ENCODE measurements at places on chromosomes 5 and 9.

GRCh38 chr9:106560540-106560939 is 302.4 kb upstream of the ZNF462 start:
- no peak for DNase-seq

GRCh38 chr5:127885176-127885575 is 182.0 kb downstream of the CCDC192 start:
- DNase-seq = no peak

- no peak for DNase-seq
These were observed 989 bp upstream of the FBN2 start for GRCh38 chr5:128539038-128539429.

GRCh38 chr5:2491846-2492245 is 259.6 kb downstream of the IRX2 start:
- no peak for DNase-seq

- no peak for DNase-seq
These were observed 138.1 kb downstream of the YIPF5 start for GRCh38 chr5:144032375-144032774.

- no peak for DNase-seq
These were observed 85.3 kb upstream of the SARDH start for GRCh38 chr9:133823189-133824105.

DNA sequence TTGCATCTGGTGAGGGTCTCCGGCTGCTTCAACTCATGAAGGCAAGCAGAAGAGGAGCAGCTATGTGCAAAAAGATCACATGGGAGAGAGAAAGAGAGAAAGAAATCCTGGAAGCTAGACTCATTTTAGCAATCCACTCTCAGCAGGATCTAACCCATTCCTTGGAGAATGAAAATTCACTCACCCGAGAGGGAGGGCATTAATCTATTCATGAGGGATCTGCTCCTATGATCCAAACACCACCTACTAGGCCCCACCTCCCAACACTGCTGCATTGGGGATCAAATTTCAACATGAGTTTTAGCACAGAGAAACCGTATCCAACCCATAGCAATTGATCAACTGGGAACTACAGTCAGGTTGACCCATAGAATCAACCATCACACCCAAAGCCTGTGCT is 98.1 kb upstream of the SV2C start:
- DNase-seq = no peak

DNA sequence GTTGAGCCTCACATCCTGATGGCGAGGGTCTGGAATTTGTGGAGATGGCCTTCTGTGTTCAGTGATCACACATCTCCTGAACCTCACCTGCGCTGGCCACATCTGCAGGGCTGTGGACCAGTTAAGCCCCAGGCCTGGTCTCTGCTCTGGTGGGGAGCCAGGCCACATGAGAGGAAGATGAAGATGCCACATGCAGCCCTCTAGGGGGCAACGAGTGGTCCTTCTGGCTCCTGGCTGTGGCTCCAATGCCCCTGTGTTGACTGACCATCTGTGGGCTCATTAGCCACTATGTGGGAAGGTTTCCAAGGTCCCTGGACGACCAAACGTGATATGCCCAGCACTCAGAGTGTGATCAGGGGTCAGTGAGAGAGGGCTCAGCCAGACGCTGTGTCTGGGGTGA is 203.0 kb downstream of the HSPA4 start:
- DNase-seq = no peak

GRCh38 chr9:28762167-28762566 is 1188.9 kb upstream of the C9orf72 start:
- no peak for DNase-seq

DNA sequence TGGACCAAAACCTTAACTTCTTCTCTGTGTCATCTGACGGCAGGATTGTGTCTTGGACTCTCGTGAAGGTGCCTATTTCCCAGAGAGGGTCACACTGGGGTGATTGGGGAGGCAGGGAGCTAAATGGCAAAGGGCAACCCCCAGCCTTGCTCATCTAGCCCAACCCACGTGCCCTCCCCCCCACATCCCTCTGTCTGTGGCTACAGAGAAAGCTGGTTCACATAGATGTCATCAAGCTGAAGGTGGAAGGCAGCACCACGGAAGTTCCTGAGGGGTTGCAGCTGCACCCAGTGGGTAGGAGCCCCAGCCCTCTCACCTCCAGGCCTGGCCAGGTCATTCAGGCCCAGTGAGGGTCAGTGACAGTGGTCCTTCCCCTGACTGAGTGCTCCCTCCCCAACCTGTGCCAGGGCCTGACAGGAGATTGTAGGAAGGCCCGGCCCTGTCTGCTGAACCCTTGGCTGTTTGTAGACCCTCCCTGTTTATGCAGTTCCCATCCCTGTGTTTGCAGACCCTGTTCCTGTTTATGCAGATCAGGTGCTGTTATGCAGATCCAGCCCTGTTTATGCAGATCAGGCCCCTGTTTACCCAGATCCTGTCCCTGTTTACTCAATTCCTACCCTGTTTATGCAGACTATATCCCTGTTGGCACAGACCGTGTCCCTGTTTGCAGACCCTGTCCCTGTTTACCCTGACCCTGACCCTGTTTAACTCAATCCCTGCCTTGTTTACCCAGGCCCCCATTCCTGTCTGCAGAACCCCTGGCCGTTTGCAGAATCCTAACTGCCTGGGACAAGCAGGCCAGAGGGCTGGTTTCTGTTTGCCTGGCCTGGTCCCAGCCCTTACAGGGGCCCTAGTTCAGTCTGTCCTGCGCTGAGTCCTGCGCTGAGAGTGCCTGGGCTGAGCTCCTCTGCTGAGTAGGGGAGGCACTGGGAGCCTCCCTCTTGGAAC is 10.4 kb downstream of the ENHO start:
- DNase-seq = no peak

DNA sequence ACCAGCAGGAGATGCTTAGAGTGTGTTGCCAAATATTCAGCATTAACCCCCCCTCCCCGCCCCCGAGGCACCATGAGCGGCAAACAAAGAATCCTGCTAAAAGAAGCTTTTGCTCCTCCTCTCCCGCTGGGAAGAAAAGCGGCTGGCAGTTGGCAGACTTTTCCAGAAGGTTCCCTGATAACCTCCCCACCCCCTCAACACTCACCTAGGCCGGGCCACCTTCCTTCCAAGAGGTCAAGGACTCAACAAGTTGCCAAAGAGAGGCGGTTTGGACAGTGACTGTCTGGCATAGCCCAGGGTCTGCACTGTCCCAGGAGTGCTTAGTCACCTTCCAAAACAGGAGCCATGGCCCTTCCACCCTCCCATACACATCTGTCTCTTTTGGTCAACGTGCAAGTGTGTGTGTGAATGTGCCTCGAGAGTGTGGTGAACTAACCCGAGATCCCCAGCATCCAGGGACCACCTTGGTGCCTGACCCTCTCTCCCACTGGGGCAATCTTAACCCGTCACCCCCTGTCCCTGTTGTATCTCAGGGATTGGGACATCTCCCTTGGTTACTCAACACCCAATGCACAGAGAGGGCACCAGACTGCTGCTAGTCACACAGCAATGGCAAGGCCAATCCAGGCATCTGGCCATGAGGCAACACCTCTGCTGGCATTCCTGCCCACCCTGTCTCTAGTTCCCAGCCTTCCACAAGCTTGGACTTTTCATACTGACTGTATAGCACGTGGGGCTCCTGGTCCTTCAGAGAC is 18.9 kb downstream of the CAMK2A start:
- no peak for DNase-seq

DNA sequence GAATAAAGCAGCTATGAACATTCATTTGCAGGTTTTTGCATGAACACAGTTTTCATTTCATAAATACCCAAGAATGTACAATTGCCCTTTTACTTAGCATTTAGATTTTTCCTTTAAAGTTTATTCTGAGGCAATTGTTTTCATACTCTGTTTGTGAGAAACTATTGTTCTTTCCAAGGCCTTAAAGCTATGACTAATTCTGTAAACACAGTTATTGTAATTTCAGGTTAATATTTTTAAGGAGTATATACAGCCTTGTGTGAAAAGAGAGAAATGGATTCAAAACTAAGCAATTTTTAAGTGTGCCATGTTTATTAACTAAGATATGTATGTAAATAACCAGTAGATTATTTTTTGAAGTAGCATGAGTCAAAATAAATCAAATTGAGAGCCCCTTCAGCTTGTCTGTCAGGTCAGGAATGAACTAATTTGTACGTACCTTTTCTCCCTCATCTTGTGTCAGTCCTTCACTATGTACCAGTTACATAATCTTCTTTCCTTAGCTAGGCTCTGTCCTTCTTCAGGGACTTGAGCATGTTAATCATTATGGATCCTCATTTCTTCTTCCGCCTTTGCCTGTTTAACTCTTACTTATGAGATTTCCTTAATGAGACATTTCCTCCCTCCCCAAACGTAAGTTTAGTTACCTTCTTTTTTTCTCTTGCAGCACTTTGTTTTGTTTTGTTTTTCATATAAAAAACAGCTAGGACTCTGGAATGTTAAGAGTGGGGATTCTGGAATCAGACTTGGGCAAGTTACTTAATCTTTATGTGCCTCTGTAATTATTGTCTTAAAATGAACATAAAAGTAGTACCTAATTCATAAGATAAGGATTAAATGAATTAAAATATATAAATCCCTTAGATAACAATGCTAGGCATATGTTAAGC is 63.6 kb downstream of the NIPBL start:
- DNase-seq = no peak

GRCh38 chr9:121735793-121736770 is 84.6 kb downstream of the DAB2IP start:
- no peak for DNase-seq

GRCh38 chr5:122602700-122603099 is 172.2 kb upstream of the SNX2 start:
- no peak for DNase-seq

DNA sequence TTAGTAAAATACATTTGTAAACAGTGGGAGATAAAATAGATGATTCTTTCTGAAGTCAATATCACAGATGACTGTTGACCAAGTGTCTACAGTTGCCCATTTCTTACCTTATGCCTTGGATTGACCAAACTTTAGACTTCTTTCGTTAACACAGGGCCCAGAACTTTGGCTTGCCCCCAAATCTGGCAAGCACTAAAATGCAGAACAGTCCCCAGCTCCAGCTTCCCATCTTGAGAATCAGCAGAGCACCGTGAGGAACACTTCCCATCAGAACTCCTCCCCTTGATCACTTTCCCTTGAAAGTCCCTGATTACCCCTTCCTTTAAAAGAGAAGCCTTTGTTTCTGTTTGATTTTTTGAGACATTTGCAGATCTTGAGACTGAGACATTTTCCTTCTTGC is 1039.9 kb downstream of the TLE1 start:
- no peak for DNase-seq

DNA sequence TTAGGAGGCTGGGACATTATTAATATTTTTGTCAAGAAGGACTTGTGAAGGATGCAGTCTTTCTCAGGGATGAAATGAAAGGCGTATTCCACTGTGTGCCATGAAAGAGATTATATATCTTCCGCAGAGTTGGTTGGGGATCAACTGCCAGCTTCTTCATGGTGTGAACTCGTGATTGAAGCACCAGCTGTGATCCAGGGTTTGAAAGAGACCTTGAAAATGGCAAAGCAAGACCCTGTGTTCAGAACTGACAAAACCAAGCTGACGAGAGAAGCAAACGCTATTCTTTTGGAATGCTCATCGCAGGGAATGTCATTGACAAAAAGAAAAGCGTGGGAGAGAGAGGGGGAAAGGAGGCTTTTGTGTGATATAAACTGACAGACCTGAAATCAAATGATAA is 263.9 kb upstream of the ZNF608 start:
- DNase-seq = no peak

DNA sequence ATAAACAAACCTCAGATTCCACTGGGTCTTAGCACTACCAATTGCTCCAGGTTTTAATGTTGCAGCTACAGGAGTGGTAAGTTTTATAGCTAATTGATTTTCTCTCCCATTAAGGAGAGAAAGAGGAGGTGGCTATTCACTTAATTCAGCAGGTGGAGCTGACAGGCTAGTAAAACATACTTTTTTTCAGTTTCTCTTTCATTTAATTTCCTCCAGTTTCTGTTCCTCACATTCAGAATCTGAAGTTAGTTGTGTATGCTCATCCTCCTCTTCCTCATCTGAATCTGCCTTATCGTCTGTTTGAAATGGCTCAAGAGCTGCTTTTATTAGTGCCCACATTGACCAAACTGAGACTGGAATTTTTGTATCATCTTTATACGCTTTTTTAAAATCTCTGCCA is 98.0 kb downstream of the PLPPR1 start:
- no peak for DNase-seq

GRCh38 chr9:26675035-26675434 is 217.6 kb downstream of the CAAP1 start:
- no peak for DNase-seq

DNA sequence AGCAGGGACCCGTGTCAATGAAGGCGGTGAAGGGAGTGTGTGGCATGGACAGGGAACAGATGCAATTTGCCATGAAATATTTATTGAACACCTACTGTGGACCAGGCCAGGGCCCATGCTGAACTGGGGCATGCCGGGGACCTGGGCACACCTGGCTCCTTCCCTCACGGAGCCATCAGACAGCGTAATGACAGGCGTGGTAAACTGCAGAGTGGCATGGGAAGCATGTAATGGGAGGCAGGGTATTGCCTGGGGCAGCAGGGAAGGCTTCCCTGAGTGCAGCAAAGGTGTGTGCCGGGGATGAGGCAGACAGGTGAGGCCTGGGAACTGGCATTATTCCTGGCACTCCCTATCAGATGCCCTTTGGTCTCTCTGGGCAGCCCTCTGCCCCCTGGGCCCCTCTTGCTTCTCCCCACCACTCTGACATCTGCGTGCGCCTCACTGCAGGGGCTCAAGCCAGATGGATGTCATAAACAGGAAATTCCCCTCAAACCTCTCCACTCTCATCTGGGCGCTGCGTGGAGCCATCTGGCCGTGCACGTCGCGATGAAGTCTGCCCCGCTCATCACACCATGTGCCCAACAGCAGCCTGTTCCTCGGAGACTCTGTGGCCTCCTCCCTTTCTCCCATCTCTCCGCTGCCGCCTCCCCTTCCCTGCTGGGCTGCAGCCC is 67.6 kb downstream of the HMCN2 start:
- no peak for DNase-seq

- no peak for DNase-seq
These were observed 716.4 kb downstream of the SEMA5A start for GRCh38 chr5:8829323-8830029.

DNA sequence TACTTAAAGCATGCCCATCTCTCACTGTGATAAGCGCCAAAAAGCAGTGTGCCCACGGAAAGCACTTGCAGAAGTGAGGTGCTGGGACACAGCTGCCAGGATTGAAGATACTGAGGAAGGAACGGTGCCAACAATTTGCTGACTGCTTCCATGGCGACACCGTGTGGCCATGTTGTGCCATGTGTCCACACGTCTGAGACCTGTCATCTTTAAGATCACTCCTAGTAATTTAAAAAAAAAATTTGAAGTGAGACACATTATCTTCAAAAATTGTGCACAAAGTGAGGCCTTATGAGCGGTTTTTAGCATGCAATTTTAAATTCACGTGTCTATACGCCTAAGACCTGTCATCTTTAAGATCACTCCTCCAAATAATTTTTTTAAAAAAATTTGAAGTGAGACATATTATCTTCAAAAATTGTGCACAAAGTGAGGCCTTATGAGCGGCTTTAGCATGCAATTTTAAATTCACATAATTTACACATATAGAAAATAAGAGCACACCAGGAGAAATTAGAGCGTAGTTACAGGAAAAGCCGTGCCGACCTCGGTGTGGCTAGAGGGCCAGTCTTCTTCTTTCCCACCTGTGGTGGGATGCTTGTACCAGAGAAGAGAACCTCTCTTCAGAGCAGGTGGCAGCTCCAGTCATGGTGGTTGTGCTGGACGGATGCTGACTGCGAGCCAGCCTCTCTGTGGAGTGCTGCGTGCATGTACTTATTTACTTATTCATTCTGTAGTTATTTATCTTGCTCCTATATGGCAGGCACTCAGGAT is 21.4 kb upstream of the FLT4 start:
- DNase-seq = peak; percentile 48
